ENCODE measurements at places on chromosomes 4 and X. TPM values are rescaled to one million over a fixed set of nuclear protein-coding genes. Genes with fewer than 3 reads are reported as not detected.

DNA sequence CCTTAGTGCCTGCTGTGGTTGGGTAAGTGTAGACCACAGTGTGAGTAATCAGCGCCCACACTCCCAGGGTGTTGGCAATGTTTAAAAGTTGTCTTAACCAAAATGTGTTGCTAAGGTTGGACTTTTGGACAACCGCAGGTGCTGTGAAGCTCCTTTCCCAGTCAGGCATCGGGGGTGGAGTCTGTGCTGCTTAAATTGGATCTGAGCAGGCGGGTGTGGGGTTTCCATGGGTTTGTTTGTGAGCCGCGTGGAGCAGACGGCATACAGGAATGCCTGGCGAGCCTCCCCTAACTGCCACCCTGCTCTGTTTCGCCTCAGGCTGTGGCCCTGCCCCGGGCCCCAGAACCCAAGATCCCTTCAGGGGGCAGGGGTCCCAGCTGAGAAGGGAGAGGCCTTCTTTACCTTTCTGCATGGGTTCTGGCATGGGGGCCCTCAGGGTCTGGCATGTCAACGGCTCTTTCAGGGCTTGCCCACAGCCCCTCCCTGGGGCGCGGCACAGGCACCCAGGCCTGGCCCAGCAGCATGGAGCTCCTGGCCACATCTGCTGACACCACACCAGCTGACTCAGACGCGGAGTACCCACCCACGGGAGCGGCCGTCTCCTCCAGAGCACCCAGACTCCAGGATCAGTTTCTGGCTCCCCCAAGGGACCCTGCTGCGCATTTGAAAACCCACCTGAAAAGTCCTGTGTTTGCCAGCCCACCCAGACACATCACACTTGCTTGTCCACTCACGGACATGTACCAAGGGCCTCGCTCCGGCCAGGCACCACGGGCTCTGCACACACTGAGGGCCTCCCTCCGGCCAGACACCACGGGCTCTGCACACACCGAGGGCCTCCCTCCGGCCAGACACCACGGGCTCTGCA lies 5.1 kb upstream of the SPON2 start:
- DNase-seq, result no peak

DNA sequence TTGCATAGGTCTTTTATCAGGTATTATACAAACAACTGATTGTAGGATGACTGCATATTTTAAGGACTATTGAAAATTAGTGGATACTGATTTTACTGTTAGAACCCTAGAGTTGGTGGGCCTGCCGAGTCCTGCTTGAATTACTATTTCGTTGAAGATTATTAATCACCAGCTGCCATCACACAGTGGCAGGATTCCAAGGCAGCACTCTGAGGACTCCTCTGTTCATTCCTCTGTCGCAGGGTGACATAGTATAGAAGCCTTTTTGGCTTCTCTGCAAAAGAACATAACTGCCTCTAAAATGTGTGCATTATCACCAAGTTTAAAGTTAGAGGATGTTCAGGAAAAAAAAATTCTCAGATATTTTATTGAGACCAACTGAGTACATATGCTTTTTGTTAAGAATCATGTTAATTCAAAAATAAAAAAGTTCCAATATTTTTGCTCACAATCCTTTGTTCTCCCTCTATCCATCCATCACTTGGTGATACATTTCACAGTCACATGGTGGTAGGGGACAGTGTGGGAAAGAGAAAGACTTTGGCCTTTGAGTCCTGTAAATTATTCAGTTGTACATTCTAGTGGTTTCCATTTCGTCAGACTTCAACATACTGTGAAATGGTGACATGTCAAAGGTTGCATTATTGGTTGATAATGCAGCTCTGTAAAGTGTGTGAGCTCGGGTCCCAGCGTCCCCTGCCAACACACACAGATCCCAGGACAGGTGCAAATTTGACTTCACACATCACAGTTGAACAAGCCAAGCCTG lies 332.5 kb downstream of the GRID2 start:
- DNase-seq, result no peak

- DNase-seq, result no peak
Measured at GRCh38 chr4:80538276-80538926, 202.9 kb downstream of the CFAP299 start.

DNA sequence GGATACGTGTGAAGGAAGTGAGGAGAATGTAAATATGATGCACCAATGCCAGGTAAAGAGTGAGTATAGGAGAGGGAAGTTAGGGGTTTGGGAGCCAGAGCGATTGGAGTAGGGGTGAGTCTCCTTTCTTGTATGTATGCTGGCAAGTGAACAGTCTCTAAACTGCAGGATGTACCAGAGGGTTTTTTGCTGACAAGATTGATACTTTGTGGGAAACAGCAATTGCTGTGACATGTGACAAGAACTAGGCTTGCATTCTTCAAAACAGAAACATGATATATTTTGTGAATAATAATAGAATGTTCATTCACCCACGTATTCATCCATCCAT lies 706 bp downstream of the CHIC1 start:
- DNase-seq, result peak; percentile 11

DNA sequence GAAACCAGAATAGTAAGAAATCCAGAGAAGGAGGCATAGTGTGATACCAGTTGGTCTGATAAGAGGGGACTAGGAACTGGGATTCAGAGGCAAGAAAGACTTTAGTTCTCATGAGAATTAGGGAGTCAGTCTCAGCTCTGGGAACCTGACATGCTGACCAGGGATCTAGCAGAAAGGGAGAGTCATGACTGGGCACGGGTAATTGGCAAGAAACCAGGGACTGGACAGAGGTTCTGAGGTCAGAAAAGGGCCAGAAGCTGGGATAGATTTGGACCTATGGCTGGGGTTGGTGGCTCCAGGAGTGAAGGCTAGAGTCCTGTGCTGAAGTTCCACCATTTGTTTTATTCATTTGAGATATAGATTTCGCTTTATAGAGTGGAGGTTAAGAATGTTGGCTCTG lies 110.2 kb upstream of the C1GALT1C1 start:
- DNase-seq, result no peak

DNA sequence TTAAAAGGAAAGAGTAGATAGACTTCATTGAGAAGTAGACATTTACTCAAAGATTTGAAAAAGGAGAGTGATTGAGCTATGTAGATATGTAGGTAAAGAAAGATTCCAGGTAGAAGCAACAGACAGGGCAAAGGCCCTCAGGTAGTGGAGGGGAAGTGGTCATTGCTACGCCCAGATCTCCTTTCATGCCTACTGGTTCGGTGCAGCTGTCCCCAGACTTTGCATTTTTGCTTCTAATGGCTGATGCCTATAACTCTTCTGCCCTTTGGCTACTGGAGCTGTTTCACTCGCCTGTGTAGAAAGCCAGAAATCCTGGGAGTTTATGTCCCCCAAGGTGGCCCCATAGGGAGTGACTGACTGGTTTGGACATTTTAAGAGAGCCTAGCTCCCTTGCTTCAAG lies 16.9 kb upstream of the ARMCX2 start:
- DNase-seq, result no peak

- no peak for DNase-seq
Measured at GRCh38 chr4:7423391-7423790, 11.3 kb downstream of the PSAPL1 start.

GRCh38 chr4:145694929-145695328 lies 15.0 kb downstream of the C4orf51 start:
- no peak for DNase-seq

- DNase-seq, result no peak
Measured at GRCh38 chr4:72340803-72341431, 228.1 kb downstream of the ADAMTS3 start.

GRCh38 chr4:47913861-47914219 lies 543 bp downstream of the NFXL1 start:
- no peak for DNase-seq

- no peak for DNase-seq
Measured at GRCh38 chr4:94978904-94979303, 221.1 kb downstream of the BMPR1B start.

GRCh38 chr4:25760518-25761157 lies 102.2 kb downstream of the SEL1L3 start:
- no peak for DNase-seq

GRCh38 chr4:80566203-80566872 lies 230.8 kb downstream of the CFAP299 start:
- DNase-seq, result no peak

DNA sequence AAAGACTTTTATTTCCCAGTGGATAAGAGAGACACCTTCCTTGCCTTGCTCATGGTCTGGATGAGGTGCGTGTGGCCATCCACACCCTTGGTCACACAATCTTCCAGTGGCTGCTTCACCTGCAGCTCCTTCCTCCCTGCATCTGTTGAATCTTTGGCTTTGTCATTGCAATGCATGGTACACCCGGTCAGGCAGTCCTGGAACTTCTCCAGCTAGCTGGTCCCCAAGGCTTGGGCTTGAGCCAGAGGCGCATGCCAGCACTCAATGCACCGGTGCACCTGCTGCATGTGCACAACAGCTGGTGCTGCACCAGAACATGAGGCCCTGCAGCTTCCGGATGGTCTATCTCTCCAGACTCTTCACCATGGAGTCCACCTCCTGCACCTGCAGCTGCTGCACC lies 31.7 kb downstream of the SCML1 start:
- no peak for DNase-seq

DNA sequence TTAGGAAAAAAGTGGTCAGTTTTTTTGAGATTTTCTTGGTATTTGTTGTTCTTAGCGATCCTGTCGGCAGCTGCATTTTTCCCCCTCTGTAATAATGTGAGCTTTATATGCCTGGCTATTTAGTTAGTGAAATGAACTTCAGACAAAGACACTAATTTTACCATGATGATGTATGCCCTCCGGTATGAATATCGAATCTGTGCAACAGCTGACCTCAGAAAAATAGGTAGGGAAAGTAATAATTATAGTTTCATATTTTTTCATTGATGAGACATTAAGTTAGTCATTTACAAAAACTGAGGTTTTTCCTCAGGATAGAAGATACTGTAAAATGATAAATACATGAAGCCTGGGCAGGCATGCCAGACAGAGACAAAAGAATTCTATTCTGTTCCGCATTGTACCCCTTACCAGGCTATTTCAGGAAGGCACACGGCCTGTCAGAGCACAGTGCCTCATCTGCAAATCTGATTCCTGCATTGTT lies 155.8 kb downstream of the SHROOM3 start:
- DNase-seq, result no peak

DNA sequence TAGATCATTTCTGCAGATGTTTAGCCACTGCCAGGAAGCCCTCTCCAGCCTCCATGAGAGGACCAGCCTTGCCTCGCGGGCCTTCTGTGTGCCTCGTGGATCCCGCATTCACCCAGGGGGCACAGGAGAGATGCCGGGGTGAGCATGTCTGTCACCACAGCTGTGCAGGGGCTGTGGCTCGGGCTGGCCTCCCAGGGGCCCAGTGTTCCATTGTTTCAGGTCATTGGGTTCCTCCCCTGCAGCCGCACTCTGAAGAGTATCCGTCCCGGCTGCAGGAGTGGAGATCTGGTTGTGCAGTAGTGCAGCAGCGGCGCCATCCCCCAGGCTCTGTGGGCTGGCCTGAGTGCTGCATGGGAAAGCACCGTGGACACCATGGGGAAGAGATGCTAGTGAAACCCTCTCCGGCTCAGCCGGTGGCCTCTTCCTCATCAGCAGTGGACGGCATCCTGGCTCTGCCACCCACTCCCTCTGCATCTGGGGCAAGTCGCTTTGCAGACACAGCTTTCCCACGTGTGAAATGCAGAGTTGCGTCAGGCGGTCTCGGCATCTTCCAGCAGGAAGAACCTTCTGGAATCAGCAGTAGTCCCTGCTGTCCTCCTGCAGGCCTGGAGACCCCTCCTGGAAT lies 29.1 kb downstream of the TBC1D14 start:
- no peak for DNase-seq

DNA sequence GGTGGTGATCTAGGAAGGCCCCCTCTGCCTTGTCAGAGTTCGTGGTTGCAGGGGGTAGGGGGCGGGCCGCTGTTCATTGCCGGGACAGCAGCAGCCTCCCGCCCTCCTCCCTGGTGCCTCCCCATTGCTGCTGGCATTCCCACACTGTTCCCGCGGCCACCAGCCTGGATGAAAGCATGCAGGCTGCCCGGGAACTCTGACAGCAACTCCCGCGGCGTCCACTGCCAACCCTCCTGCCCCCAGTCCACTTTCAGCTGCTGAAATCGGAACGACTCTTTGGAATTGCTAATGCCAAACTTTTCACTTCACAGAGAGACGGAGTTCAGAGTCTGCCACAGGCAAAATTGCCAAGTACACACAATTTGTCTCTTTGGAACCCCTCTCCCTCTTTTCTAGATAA lies 121.9 kb downstream of the BEND2 start:
- no peak for DNase-seq

- DNase-seq, result no peak
Measured at GRCh38 chr4:47012676-47013075, 18.7 kb upstream of the GABRB1 start.

GRCh38 chr4:173943547-173943946 lies 339.9 kb downstream of the FBXO8 start:
- DNase-seq, result no peak

- no peak for DNase-seq
Measured at GRCh38 chr4:15901998-15902397, 36.5 kb downstream of the FGFBP1 start.

GRCh38 chr4:13641084-13641483 lies 13.6 kb upstream of the BOD1L1 start:
- DNase-seq, result no peak

DNA sequence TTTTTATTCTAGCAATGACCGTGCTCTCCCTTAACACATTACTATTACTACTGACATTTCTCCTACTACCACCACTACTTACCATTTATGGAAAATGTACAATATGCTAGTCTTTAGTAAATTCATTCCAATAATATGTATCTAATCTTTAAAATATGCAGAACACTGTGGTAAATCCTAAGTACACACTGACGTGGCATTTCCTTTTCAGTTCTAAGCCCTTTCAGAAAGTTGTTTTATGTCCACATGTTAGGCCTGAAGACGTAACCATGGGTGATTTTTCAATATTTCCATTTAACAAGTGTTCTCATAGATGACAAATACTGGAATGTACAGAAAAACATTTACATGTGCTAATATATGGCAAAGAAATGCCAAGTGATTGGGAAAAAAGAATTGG lies 268.6 kb upstream of the SLIT2 start:
- no peak for DNase-seq

DNA sequence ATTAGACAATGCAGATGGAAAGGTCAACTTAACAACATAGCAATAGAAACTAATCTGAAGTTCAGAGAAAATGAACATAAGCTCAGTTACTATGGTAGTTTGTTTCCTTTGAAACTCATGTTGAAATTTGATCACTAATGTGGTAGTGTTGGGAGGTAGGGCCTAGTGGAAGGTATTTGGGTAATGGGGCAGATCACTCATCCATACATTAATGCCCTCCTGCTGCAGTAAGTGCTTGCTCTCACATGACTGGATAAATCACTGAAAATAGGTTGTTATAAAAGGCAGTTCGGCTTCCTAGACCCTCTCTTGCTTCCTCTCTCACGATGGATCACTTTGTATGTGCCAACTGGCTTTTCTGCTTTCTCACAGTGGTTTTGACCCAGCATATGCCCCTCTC lies 567.4 kb upstream of the GALNT7 start:
- no peak for DNase-seq

- DNase-seq, result no peak
Measured at GRCh38 chrX:114717921-114718320, 134.0 kb downstream of the HTR2C start.

The TMEM255A gene
- 27.2 TPM for total RNA-seq

The GNRHR gene
- total RNA-seq, result not detected

The VCX3B gene
- total RNA-seq, result not detected

The KLHL4 gene
- total RNA-seq, result 0.19 TPM

The RASGEF1B gene
- total RNA-seq, result not detected

The CSN2 gene
- not detected for total RNA-seq

The AR gene
- 0.67 TPM for total RNA-seq

The ZFYVE28 gene
- 2.6 TPM for total RNA-seq

The MAGEA3 gene
- 252 TPM for total RNA-seq

The TLR8 gene
- not detected for total RNA-seq

The MSMO1 gene
- total RNA-seq, result 75.8 TPM

All from SK-MEL-5 (cell line).